Activated CD4-positive, alpha-beta T cell treated with anti-CD3 and anti-CD28 coated beads for 1 hour (primary cell): ENCODE measurements at places on chromosomes 1 and 21.

- no peak for DNase-seq
Measured at GRCh38 chr1:17108786-17109185, 10.5 kb downstream of the PADI2 start.

DNA sequence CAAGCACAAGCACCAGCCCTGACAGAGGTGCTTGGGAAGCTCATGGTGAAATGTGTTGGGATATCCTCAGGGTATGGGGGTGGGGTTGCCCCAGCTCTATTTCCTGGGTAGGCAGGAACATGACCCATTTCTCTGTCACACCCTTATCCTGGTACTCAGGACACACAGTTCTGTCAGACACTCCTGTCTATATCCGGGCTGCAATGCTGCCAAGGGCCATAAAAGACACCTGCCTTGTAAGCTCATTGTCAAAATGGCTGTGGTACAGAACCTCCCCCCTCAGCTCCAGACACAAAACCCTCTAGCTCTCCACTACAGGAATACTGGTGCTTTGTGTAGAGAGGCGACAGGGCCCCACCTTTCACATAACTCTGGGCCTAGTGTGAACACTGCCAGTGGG is 636.7 kb downstream of the PLA2G4A start:
- no peak for DNase-seq

GRCh38 chr1:44652445-44653106 is 21.7 kb downstream of the TMEM53 start:
- peak; percentile 68 for DNase-seq

GRCh38 chr1:214843281-214843680 is 239.3 kb upstream of the KCNK2 start:
- no peak for DNase-seq

DNA sequence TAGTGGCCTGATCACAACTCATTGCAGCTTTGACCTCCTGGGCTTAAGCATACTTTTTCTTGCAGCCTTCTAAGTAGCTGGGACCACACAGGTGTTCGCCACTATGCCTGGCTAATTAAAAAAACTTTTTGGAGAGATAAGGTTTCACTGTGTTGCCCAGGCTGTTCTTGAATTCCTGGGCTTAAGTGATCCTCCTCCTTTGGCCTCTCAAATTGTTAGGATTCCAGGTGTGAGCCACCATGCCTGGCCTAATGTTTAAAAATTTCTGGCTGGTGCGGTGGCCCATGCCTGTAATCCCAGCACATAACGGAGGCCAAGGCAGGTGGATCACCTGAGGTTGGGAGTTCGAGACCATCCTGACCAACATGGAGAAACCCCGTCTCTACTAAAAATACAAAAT is 24.4 kb downstream of the YTHDF2 start:
- DNase-seq: no peak

DNA sequence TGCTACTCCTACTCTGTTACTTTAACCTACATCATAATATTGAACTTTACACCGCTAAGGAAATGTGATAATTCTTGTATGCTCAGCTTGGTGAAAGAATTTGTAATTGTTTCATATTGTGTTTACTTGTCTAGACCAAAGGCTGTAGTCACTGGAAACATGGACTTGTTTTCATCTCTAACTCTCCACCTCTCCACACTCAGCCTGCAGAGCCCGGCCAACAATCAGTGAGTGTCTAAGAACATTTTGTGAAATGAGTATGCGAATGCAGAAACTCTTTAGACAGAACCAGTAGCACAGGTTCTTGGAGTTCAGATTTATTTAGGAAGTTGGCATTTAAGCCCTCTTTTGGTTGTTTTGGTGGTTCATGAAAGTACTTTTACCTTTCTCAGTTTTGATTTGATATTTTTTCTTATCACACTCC is 3.2 kb upstream of the RWDD3 start:
- no peak for DNase-seq

- DNase-seq: no peak
Measured at GRCh38 chr1:206674745-206675175, 9.9 kb upstream of the MAPKAPK2 start.

GRCh38 chr1:164685266-164686035 is 126.5 kb downstream of the PBX1 start:
- no peak for DNase-seq

DNA sequence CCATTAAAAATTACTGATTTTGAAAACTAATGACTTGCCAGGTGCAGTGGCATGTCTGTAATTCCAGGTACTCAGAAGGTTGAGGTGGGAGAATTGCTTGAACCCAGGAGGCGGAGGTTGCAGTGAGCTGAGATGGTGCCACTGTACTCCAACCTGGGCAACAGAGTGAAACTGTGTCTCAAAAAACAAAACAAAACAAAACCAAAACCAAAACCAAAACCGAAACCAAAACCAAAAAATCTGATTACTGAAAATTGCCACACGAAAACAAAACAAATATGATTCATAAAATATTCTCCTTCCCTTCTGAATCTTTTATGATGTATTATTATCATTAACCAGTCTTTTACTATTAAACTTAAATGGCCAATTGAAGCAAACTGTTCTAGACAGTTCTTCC is 74.1 kb downstream of the SERINC2 start:
- DNase-seq: no peak

DNA sequence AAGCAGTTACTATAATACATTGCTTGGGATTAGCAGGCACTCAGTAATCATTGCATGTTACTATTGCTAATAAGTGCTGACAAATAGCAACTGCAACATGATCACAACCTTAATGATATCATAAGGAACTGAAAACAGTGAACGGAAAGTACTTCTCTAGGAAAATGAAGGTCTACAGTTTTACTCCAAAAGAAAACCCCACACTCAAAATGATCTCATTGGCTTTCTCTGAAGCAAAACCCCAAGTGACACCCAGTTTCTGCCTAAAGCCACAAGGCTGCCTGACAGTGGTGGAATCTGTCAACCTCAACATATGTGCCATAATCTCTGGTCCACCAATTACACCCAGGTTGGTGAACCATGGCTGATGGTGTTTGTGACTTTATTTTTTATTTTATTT is 137.6 kb downstream of the PTGER3 start:
- no peak for DNase-seq

DNA sequence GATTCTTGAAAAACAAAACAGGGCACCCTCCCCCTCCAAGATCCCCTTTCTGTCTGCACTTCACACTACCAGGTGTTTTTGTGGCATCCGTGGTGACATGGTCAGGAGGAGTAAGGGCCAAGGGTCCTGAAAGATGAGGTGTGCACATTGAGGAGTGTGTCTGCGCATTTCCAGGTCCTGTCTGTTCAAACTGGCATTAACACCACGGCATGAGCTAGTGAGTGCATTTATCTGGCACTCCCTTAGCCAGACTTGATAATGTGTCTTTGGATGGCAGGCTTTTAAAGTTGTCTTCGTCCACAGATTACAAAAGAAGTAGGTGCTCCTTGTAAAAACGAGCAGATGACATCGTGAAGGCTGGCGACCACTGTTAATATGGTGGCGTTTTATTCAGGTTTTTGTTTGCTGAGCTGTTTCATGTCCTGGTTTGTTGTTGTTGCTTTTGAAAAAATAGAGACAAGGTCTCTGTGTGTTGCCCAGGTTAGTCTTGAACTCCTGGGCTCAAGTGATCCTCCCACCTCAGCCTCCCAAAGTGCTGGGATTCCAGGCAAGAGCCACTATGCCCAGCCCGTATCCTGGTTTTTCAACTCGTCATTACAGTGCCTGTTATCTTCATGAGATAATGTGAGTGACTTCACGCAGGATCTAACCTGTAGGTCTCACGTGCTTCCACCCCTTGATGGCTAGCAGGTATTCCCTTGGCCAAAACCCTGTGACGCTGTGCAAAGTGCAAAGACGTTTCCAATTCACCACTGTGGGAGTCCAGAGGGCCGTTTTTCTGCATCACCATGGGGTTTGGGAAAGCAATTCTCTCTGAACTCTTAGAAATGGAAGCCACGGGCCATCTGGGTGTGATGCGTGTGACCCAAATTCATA is 4.2 kb downstream of the TMEM51 start:
- DNase-seq: no peak

GRCh38 chr1:109559995-109560394 is 11.6 kb downstream of the GNAI3 start:
- DNase-seq: no peak

GRCh38 chr1:192592981-192593708 is 17.6 kb downstream of the RGS1 start:
- no peak for DNase-seq

GRCh38 chr1:21963477-21964217 is 13.2 kb upstream of the CELA3B start:
- DNase-seq: peak; percentile 70

DNA sequence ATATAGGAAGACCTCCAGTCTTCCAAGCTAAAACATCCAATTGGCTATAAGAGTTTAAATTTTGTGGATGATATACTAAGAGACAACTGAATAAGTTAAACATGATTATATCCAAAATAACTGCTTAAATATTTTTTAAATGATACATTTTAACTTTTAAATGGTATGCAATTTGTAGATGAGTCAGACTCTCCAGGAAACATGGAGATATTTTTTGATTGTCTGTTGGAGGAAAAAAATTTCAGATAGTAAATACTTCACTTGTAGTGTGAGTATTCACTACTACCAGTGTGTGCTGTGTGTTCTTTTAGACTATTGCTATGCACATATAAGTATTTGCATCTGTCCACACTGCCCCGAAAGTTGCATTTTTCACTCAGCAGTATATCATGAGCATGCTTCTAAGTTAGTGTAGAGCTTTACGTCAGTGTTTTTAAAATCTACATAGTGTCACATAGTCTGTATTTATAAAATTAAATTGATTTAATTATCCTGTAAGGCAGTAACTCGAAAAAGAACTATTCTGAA is 91.1 kb downstream of the USP25 start:
- no peak for DNase-seq

GRCh38 chr1:107724648-107725047 is 240.3 kb downstream of the VAV3 start:
- no peak for DNase-seq

- DNase-seq: no peak
Measured at GRCh38 chr1:183244466-183244865, 58.4 kb downstream of the LAMC2 start.

DNA sequence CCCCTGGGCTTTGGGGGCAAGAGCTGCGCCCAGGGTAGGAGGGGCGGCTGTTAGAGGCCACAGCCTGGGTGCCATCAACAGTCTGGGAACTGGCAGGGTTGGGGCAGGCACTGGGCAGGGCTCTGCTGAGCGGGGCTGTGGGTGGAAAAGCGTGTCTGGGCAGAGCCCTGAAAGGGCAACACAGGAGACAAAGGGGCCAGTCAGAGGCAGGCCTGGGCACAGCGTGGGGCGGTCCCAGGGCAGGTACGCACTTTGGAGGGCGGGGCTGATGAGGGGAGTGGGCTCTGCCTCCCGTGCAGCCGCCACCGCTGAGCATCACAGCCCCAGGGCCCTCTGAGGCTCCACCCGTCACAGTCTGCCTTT is 13.9 kb downstream of the CELSR2 start:
- no peak for DNase-seq

DNA sequence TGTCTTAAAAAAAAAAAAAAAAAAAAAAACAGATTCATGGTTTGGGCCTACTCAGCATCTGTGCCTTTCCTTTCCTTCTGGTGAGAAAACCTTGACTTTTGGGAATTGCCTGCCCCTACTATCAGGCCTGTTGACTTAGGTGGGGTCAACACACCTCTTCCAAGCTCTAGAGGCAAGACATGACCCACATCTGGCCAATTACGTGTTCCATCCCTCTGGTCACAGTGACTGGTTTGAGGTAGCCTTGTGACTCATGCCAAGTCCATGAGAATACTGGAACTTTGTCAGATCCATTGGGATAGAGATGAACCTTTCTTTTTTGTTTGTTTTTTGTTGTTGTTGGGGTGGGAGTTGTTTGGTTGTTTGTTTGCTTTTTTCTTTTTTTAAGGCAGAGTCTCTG is 37.3 kb upstream of the KHDRBS1 start:
- DNase-seq: no peak

DNA sequence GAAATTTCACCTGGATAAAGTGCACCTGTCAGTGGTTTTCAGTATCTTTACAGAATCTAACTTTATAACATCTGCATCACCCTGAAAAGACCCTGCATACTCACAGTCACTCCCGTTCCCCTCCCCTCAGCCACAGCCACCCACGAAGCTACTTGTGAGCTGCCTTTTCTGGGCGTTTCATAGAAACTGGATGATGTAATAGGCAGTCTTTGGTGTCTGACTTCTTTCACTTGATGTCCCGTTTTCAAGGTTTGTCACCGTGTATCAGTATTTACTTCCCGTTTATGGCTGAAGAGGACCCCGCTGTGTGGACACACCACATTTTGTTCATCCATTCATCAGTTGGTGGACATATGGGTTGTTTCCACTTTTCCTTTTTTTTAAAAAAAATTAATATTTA is 47.8 kb upstream of the LRRC3 start:
- DNase-seq: no peak

DNA sequence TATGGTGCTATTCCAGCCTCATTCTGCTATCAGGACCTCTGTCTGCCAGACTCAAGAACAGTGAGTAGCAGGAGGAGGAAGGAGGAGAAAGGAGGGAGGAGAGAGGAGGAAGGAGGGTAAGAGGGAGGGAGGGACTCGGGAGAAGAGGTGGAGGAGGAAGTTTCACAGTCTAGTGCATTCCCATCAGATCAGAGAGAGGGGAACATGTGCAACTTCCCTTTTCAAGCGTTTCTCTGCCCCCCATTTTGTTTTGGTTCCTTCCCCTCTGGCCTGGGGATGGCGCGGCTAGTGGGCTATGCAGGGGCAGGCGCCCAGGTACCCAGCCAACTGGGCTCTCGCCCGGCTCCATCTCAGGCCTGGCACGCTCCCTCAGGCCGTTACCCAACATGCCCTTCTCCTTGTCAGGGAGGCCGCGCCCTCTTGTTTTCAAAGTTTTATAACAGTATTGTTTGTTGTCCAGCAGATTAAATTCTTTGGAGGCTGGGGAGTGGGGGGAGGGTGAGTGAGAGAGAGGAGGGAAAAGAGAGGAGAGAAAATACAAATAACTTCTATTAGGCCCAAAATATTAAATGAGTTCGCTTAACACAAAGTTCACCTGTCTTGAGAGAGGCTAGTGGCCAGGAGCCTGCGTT is 56.0 kb downstream of the CD46 start:
- no peak for DNase-seq

GRCh38 chr1:2609319-2610035 is 22.9 kb downstream of the PRXL2B start:
- DNase-seq: no peak
